A375 (cell line): ENCODE measurements at places on chromosomes 2 and 18. TPM values are rescaled to one million over a fixed set of nuclear protein-coding genes. Genes with fewer than 3 reads are reported as not detected.

Gene UGT1A4
- not detected in 2 replicates for total RNA-seq

Gene TMEM247
- total RNA-seq: not detected in 2 replicates

Gene MAP2
- total RNA-seq: 2.9 and 3.5 TPM in 2 replicates

Gene SERPINB13
- not detected in 2 replicates for total RNA-seq

Gene POTEC
- total RNA-seq: 0.88 and 0.91 TPM in 2 replicates

Gene LYPD1
- total RNA-seq: 23.1 and 29.0 TPM in 2 replicates

Gene HOXD11
- 0.93 TPM in 1 of 2 replicates, not detected in the other for total RNA-seq

Gene EMX1
- not detected in 2 replicates for total RNA-seq

Gene ORMDL1
- 35.8 and 36.4 TPM in 2 replicates for total RNA-seq

Gene LRPPRC
- total RNA-seq: 75.5 and 88.3 TPM in 2 replicates

Gene RRM2
- 144 and 217 TPM in 2 replicates for total RNA-seq

Gene CIAO1
- 95.5 and 104 TPM in 2 replicates for total RNA-seq

Gene PTH2R
- 0.11 TPM in 1 of 2 replicates, not detected in the other for total RNA-seq

Gene TTC27
- total RNA-seq: 22.6 and 26.0 TPM in 2 replicates

Gene PSME4
- 46.4 and 47.2 TPM in 2 replicates for total RNA-seq
